Erythroblast (primary cell): ENCODE measurements at places on chromosomes 4 and X.

DNA sequence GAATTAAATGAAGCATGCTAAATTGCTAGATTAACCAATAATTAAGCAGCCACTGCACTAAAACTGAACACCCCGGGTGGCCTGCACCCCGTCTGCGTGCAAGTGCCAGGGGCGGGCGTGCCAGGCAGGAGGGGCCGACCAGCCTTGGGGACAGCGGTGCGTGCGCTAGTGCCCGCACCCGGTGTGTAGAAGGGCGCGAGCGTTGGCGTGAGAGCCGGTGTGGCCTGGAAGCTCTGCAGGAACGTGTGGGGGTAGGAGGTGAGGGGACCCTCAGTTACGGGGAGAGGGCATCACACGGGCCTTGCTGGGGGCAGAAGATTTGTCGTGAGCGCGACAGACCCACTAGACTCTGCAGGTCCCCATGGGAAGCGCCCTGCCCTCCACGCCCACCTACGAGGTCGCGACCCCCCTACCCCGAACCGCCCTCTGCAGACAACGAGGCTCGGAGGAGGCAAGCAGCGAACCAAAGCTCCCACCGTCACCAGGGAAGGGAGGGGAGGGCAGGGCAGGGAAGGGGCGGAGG, 105.8 kb downstream of the FAM53A start:
- DNase-seq, result peak; percentile 36

- DNase-seq, result no peak
Measured at GRCh38 chr4:153215921-153216320, 11.7 kb downstream of the TRIM2 start.

GRCh38 chrX:148588649-148589310, 88.4 kb downstream of the AFF2 start:
- DNase-seq, result no peak

- no peak for DNase-seq
Measured at GRCh38 chr4:57055886-57056285, 54.3 kb downstream of the IGFBP7 start.

- no peak for DNase-seq
Measured at GRCh38 chr4:188295899-188296298, 156.7 kb downstream of the TRIML1 start.
